ENCODE measurements at places on chromosomes 4 and X.

DNA sequence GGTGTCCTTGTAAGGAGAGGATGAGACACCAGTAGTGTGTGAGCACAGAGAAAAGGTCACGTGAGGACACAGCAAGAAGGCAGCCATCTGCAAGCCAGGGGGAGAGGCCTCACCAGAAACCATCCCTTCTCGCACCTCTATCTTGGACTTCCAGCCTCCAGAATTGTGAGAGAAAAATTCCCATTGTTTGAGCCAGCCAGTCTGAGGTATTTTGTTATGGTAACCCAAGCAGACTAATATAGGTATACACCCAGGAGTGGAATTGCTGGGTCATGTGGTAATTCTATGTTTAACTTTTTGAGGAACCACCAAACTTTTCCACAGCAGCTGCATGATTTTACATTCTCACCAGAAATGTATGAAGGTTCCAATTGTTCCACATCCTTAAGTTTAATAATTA lies 25.6 kb downstream of the ZDHHC9 start:
- no peak for DNase-seq

DNA sequence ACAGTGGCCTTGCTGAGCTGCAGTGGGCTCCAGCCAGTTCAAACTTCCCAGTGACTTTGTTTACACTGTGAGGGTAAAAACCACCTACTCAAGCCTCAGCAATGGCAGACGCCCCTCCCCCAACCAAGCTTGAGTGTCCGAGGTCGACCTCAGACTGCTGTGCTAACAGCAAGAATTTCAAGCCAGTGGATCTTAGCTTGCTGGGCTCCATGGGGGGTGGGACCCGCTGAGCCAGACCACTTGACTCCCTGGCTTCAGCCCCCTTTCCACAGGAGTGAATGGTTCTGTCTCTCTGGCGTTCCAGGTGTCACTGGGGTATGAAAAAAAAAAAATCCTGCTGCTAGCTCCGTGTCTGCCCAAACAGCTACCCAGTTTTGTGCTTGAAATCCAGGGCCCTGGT lies 168.9 kb upstream of the INTU start:
- no peak for DNase-seq

DNA sequence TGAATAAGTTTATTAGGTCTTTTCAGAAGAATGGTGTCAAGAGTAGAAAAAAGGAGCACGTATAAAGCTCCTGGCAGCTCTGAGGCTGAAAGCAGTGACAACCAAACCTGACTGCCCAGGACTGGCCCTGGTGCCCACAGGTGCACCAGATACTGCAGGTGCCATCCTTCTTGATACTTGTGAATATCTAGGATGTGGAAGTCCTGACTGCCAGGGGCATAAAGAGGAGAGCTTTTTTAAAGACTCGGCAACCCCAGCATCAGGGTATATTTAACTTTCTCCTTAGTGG lies 60.7 kb downstream of the TMEM150C start:
- no peak for DNase-seq

- no peak for DNase-seq
These were observed 120.3 kb downstream of the CHRNA9 start for GRCh38 chr4:40455340-40455902.

DNA sequence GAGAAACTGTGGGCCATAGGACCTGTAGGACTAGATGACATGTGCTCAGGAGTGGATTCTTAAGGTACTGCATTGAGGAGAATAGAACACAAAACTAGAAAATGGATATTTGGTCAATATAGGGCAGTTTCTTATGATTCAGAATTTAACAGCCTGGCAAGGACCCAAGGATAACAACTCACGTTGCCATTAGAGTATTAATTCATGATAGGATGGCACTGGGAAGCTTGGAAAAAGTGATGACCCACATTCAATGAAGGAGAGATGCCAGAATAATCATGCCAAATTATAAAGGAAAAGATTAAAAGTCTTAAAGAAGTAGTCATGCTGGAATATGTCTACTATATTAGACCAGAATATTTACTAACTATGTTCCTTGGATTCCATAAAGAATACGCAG lies 594.5 kb downstream of the ANKRD50 start:
- no peak for DNase-seq
